C1 segment of cervical spinal cord (tissue), 14 donors: ENCODE measurements at places on chromosomes 1 and 21.
A peak's percentile ranks its signal among the peaks of the same experiment; 100 is the strongest.

DNA sequence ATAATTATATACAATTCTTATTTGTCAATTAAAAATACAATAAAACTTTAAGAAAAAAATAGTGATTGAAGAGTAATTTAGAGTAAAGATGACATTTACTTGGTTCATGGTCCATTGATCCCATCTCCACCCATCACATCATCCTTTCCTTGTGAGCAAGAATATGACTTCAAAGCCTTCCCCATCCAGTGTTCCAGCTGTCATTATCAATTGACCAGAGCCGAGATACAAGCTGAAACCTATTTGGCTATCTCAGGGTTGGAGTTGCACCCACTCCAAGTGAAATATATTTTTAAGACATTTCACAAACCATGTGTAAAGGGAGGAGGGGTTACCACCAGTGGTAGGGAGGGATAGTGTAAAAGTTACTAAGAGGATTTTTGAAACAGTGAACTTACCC, 428.9 kb upstream of the C1orf87 start:
- no peak for DNase-seq

DNA sequence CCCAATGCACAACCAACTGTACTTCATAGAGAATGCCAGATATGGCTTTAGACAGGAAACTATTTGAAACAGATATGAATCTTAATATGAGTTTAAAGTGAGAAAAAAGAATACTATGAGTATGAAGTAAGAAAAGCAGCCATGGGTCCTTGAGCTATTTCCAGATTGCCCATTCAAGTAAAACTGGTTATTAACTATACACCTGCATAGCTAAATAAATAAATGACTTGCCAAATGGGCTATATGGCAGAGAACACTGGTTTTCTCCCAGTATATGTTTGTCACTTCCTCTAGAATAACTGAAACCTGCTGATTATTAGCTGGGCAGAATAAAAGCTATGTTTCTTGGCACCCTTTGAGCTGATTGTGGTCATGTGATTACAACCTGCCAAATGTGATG, 17.0 kb upstream of the CD1C start:
- no peak for DNase-seq

- no peak for DNase-seq
Observed at GRCh38 chr1:160731990-160732389, 7.1 kb upstream of the SLAMF7 start.

DNA sequence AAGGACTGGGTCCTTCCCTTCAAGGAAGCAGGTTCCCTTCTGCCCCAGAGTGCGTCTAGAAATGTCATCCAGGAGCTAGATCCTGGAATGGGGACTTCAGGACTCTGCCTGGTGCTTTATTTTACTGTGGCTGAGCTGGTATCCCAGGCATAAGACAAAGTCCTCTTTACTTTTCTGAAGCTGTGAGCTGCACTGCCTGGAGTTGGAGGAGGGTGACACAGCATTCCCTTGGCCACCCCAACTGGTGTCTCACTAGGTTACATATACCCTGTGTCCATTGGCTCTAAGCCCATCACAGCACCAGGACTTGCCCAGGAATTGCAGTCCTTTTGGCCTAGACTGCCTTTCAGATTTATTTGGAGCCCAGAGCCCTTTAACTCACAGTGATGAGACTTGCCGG, 41.8 kb upstream of the CD55 start:
- DNase-seq: no peak

DNA sequence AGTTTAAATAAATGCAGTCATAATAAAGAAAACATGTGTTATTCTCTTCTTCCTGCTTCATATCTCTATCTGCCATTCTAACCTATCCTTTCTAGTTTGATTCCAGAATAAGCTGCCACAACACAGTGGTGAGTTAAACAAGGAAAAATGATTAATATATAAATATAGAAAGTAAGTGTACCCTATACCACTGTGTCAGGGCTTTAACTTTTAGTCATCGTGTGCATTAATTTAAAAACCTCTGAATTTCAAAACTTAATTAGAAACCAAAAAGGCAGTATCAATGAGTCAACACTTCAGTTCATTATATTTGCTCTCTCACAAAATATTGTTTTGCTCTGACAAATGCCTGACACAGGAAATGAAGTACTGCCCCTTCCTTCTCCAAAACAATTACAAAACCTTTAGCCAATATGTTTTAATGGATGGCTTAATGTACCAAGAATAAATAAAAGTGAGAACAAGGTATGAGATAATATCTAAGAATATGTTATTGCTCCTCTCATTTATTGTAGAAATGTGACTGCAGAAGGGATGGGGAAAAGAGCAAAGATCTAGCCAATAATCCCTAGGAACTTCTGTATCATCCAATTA, 634.8 kb downstream of the KCNT2 start:
- no peak for DNase-seq

- DNase-seq: peak; percentile 85
Observed at GRCh38 chr21:36104317-36105300, 30.3 kb upstream of the CBR3 start.
